Activated naive CD4-positive, alpha-beta T cell treated with Interleukin-2 at 50 U/mL for 16 hours (primary cell): ENCODE measurements at places on chromosomes 13 and 19.
A peak's percentile ranks its signal among the peaks of the same experiment; 100 is the strongest.

- peak; percentile 51 for DNase-seq
Measured at GRCh38 chr19:495402-496111, 729 bp upstream of the MADCAM1 start.

DNA sequence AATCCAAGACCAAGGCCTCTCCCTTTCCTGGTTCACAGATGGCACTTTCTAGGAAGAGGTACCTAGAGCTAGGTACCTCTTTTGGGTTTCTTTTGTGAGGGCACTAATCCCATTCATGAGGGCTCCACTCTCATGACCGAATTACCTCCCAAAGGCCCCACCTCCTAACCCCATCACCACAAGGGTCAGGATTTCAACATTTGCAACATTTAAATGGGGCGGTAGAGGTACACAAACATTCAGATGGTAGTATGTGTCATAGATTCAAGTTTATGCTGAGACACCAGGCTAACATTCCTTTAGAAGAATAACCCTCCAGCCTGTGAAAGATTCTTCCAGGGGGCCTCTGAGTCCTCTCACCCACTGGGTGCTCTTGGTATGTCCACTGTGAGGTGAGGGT, 116.3 kb downstream of the FOXO1 start:
- no peak for DNase-seq

- no peak for DNase-seq
Measured at GRCh38 chr19:32868206-32868950, 1.2 kb downstream of the SLC7A9 start.

GRCh38 chr13:35140321-35140720, 198.3 kb downstream of the NBEA start:
- no peak for DNase-seq
